ENCODE measurements at places on chromosomes 3 and 15. TPM values are rescaled to one million over a fixed set of nuclear protein-coding genes. Genes with fewer than 3 reads are reported as not detected.

The CSK gene
- 42.5 TPM for total RNA-seq

The BCL2A1 gene
- total RNA-seq: 31.9 TPM

The ADAMTS7 gene
- total RNA-seq: 8.1 TPM

DNA sequence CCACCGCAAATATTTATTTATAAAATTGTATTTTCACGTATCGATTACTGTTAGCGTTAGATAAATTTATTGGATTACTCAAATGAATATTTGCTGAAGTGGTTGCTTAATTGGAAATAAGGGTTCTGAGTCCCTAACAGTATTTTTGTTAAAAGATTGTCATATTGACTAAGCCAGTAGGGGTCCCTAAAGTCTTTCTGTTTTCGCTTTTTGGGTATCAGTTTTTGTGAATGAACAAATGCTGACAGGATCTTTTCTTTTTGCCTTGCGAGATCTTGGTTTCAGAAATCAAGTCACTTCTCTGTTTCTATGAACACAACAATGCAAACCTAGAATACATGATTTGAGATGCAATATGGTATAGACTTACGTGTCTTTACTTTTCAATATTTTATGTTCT lies 7.1 kb downstream of the RAD51 start:
- no peak for DNase-seq

- DNase-seq: no peak
Measured at GRCh38 chr15:74497584-74497983, 36.6 kb upstream of the UBL7 start.

GRCh38 chr15:72136170-72137051 lies 18.2 kb downstream of the SENP8 start:
- no peak for DNase-seq

GRCh38 chr3:131540143-131540542 lies 37.4 kb upstream of the MRPL3 start:
- DNase-seq: no peak

DNA sequence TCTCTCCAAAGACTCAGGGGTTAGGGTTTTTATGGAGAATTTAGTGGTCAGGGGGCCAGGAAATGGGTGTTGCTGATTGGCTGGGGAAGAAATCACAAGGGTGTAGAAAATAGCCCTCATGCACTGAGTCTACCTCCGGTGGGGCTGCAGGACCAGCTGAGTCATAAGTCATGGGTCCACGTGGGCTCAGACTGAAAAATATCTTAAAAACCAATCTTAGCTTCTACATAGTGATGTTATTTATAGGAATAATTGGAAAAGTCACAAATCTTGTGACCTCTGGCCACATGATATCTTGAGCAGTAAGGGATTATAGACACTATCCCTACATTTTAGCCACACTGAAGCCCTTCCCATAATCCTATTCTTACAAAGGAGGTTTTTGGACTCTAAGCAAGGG lies 224.0 kb downstream of the DPH6 start:
- no peak for DNase-seq

GRCh38 chr3:100915706-100916495 lies 77.3 kb downstream of the ABI3BP start:
- DNase-seq: no peak

DNA sequence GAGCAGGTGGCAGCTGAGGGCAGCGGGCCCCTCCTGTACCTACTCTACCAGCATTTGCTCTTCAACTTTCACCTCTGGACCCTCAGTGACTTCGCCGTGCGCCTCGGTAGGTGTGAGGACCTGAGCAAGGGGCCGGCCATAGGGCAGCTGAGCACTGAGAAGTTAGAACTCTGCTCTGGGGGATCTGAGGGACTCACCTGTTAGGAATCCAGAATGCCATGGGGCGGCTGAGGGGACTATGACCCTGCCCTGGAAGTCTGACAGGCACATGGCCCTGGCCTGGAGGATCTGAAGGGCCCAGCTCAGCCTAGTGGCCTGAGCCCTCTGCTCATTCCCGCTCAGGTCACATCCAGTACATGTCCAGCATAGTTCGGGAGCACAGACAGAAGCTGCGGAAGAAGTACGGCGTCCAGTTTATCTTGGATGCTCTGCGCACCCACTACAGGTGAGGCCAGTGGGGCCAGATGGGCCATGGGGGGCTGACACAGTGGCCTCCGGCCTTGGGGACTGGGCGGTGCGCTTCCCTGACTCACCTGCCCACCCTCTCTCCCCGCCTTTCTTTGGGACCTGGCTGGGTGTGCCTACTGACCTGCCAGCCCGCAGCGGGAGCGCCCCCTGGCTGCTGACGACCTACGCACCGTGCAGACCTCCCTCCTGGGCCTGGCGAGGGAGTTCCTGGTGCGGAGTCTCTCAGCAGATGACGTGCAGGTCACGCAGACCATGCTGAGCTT lies 18.8 kb downstream of the NBEAL2 start:
- peak; percentile 86 for DNase-seq

- no peak for DNase-seq
Measured at GRCh38 chr3:143167969-143168854, 48.6 kb downstream of the CHST2 start.

GRCh38 chr3:159233734-159234133 lies 431.9 kb downstream of the MFSD1 start:
- DNase-seq: no peak
